ENCODE measurements at places on chromosomes 6 and 20. TPM values are rescaled to one million over a fixed set of nuclear protein-coding genes. Genes with fewer than 3 reads are reported as not detected.

GATA5 gene
- not detected for total RNA-seq

TNFRSF21 gene
- 120 TPM for total RNA-seq

GRCh38 chr6:14930366-14930989 lies 315.4 kb upstream of the JARID2 start:
- DNase-seq: no peak

- DNase-seq: no peak
Measured at GRCh38 chr6:52102405-52102804, 15.0 kb upstream of the PKHD1 start.
